NCI-H1930 (cell line): ENCODE measurements at places on chromosomes 1 and 21.

GRCh38 chr21:38806153-38806941 lies 618 bp downstream of the ETS2 start:
- no peak for DNase-seq

GRCh38 chr1:183792300-183792699 lies 12.6 kb upstream of the RGL1 start:
- DNase-seq = no peak

DNA sequence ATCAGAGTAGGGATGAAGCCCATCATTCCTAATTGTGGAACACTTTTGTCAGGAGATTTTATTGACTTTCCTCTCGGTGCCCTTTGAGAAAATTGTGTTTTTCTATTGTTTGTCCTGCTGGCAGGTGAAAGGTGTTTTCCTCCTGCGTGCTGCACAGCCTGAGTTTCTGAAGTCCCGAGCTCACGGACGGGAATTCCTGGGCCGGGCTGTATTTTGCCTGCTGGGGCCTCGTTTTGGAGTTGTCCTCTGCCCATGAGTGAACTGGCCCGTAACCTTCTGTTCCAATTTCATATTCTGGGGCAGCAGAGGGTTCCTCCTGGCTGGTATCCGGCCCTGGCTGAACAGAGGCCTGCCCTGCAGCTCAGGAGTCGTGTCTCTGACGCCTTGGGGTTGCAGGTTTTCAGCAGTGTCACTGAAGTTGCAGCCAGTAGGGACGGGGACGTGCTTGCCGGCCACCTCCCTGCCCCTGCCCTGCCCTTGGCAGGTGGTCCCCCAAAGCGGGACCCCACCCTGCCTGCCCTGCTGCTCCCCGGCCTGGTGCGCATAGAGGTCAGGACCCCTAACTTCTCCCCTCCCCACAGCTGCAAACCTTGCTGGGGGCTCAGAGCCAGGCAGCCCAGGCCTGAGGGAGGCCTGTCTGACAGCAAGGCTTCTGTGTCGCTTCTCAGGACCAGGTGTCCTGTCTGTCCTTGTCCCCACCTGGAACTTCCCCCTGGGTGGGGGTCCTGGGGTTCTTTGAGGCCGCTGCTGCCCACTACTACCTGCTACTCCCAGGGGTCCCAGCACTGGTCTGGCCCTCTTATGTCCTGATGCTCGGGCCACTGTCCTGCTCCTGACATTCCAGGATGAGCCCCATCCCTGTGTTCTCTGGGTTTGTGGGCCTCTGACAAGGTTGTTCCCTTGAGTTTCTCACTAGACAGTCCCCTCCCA lies 49.0 kb downstream of the SLX9 start:
- DNase-seq = no peak

DNA sequence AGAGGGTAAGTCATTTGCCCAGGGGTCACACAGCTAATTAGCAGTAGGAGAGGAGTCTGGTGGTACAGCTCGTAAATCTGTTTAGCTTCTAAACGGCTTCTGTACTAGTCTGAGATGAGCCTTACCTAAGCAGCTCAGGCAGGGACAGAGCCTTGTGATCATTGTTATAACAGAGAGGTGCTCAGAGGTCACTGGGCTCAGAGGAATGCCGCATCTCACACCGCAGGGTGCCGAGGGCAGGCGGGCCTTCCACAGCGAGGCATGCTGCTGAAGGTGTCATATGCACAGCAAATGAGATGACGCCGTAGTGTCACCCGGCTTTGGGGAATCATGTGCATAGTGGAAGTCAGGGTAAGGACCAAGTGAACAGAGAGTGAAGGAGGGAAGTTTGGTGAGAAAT lies 305.2 kb upstream of the FMN2 start:
- no peak for DNase-seq
